Cerebellar nuclear complex (tissue), 1 donor: ENCODE measurements at places on chromosomes 11 and 22.

DNA sequence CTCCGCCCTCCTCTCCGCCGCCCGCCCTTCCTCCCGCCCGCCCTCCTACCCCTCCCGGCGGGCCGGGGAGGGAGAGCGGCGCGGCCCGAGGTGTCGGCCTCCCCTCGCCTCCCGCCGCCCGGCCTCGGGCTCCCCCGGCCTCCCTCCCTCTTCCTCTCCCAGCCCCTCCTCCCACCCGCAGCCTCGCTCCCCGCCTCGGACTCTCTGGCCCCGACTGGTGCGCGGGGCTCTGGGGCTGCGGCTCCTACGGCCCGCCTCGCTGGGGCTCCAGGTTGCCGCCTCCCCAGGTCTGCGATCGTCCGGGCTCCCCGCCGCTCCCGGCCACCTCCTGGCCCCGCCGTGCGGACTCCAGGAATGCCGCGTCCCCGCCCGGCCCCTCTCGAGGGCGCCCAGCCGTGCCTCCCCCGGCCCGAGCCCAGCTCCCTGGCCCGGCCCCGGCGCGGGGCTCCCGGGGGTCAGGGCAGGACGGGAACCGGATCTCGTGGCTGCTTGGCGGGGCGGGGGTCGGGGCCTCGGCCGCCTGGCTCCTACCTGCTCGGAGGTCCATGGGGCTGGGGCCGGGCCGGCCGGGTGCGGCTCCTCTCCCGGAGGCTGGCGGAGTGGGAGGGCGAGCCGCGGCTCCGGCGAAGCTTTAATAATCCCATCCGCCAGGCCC is at the start of gene CLCF1:
TSS of gene CLCF1 (minus strand) at position 606 of the 655 bp plus-strand sequence. CDS start at position 547, 59 bp downstream.
- DNase-seq: no peak

- no peak for DNase-seq
These were observed 20.3 kb upstream of the RBM4B start for GRCh38 chr11:66697988-66698387.

DNA sequence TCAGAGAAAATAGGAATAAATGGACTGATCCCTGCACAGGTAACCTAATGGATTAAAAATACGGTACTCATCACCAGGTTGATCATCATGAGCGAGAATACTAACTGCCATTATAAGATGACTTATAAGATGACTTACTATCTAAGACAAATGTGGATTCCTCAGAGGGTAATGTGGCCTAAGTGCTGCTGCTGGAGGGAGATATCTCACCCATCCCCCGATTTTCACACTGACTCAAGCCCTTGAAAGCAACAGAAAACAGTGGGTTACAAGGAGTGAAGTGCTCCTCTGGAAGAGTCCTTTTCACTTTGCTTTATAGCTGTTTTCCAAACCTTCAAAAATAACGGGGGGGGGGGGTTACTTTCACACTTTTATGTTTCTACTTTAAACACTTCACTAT is 920 bp downstream of the TMEM218 start:
- DNase-seq: no peak

DNA sequence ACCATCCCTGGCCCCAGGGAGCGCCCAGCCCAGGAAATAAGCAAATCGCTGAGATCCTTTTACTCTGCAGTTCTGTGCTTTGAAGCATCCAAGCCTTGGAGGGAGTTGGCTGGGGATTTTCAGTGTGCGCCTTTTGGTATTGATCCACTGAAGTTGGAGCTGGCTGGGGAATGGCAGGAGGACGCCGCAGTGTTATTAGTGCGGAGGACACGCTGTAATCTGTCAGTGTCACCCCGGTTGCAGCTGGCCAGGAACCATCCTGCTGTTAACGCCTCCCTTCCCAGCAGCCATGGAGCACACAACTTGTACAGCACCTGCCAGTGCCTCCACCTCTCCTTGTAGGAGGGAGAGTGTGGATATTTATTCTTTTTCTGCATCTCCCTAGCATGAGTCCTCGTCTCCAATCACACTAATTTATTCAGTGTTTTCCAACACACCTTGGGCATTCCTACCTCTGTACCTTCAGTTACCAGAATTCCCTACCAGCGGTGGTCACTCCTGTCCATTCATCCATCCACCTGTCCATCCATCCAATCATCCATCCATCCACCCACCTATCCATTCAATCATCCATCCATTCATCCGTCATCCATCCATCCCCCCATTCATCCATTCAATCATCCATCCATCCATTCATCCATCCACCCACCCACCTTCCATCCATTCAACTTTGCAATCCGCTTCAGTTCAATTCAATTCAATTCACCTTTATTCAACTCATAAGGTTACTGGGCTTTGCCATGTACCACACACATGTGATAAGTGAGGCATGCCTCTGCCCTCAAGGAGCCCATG is 21.9 kb upstream of the EIF3D start:
- DNase-seq: no peak

DNA sequence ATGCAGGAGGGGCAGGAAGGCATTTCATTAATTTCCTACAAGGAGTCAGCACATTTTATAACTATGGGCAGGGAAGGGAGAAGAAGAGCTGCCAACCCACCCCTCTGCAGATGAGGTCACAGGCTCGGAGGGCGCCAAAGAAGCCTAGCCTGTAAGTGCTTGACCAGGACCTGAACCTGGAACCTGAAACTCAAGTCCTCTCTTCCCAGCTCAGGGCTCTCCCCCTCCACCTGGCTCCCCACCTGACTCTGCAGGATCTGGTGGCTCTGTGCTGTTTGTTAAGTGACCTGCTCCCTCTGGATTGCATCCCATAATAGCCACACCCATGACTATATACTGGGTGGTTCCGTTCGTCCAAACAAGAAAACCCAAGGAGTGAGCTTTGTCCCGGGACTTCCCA is 27.3 kb downstream of the SCGB1A1 start:
- DNase-seq: no peak

DNA sequence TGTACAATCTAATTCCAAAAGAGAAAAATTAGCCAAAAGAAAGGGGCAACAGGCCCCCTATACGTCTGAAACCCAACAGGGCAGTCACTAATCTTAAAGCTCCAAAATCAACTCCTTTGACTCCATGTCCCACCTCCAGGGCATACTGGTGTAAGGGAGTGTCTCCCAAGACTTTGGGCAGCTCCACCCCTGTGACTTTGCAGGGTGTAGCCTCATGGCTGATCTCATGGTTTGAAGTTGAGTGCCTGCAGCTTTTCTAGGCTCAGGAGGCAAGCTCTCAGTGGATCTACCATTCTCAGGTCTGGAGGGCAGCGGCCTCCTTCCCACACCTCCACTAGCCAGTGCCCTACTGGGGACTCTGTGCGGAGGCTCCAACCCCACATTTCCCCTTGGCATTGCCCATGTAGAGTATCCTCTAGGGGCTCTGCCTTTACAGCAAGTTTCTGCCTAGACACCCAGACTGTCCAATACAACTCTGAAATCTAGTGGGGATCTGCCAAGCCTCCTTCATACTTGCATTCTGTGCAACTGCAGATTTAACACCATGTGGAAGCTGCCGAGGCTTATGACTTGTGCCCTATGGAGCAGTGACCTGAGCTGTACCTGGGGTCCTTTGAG is 94.5 kb downstream of the TRIM29 start:
- no peak for DNase-seq
